ENCODE measurements at places on chromosomes 3 and 15.

DNA sequence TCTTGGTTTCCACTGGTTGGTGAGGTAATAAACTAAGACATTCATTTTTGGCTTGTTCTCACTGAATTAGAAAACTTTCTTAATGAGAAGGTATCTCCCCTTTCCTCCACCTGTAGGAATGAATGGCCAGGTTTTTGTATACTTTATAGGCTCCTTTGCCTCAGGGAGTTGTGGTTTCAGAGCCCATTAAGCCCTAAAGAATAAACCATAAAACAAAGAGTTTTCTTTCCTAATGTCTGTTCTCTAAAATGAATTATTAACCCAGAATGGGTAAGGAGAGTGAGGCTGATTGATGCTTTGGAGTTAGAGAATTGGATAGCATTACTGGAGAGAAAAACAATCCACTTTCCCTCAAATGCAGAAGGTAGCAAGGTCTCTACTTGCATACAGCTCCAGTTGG lies 67.6 kb downstream of the TIGIT start:
- no peak for DNase-seq

DNA sequence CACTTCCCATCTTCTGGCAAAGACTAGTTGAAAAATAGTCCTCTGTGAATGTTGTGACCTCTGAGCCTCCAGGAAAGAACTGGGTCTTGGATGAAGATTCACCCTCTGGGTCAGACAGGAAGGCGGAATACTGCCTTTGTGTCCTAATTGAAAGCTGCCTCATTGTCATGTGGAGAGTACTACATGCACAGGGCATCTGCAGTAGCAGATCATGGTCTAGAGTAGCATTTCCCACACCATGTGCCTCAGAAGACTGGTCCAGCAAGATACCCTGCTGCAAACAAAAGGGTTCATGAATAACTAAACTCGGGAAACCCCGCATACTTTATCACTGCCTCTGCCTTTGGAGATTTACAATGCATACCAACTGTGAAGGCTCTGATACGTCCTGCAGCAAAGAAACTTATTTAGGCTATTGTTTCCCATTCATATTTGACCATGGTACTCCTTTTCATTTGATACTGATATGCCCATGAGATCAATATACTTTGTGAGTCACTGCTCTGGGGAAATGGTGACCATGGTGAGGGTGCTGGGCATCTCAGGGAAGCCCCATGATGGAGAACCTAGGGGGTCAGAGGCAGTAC lies 22.7 kb downstream of the IRAK2 start:
- no peak for DNase-seq

GRCh38 chr3:114974387-114974786 lies 172.7 kb downstream of the ZBTB20 start:
- DNase-seq = no peak

DNA sequence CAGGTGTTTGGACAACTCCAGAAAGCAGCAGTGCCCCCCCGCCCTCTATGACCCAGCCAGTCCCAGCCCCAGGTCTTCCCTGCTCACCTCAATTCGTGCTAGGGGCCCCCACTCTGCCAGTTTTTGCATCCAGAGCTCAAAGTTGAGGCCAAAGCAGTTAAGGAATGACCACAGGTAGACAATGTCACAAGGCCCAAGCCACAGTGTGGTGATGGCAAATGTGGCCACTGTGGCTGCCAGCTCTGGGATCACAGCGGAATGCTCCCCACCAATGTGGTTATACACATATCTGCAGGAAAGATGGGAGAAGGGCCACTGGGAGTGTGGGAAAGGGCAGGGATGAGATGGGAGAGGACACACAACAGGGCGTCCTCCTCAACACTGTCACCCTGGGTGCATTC lies 8.2 kb downstream of the KLHL40 start:
- DNase-seq = no peak

GRCh38 chr3:156689608-156690007 lies 15.2 kb downstream of the TIPARP start:
- DNase-seq = no peak

DNA sequence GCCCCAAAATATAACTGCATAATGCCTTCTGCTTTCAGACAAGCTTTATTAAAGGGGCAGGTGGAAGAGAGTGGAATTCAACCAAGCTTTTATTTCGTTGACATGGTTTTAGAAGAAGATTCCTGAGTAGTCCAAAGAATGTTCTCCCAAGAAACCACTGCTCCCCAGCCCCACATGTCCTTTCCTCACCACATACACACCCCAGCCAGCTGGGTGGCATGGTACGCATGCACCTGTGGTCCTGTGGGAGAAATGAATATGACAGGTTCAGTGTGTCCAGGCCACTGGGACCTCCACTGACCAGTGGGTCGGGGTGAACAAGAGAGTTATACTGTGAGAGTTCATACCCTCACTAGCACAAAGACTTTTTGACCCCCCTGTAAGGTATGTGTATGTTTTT lies 30.2 kb downstream of the ARID3B start:
- DNase-seq = no peak

DNA sequence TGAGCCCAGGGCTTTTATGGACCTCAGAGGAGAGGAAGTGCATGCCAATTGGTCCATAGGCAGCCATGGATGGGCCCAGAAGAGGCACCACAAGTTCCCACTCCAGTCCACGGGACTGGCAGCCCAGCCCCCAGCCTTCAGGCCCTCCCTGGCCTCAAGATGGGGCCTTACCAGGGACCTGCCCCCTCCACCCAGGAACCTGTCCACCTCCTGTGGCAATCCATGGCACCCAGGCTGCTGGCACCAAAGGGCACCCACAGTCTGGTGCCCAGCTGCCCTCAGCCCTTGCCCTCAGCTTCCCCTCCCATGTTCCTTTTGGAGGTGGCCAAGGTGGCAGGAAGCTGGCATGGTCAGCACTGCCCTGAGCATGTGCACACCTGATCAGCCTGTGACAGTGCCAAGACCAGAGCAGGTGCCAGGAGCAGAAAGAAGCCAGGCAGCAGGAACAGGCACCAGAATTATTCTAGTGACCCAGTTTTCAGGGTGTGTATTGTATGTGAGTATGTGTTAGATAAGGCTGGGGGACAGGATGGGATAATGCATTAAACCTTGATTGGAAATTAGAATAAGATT lies 415.0 kb downstream of the NTRK3 start:
- DNase-seq = no peak

- DNase-seq = no peak
These were observed 931.6 kb upstream of the CFAP20DC start for GRCh38 chr3:59981377-59981776.

GRCh38 chr3:45592830-45593707 lies 1.5 kb upstream of the LIMD1 start:
- DNase-seq = peak; percentile 47
